ENCODE measurements at places on chromosomes 13 and 19.

- no peak for DNase-seq
Observed at GRCh38 chr19:17468302-17469091, 1.8 kb upstream of the SLC27A1 start.

DNA sequence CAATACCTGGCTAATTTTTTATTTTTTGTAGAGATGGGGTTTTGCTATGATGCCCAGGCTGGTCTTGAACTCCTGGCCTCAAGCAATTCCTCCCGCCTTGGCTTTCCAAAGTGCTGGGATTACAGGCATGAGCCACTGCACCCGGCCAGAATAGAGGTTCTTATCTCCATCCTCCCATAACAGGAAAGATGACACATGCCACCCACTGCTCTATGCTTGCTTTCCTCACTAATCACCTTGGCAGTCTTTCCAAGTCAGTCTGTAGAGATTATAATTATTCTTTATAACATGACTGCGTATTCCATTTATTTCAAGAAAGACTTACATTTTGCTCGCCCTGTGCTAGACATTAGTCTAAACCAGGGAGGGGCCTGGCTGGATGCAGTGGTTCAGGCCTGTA, 6.7 kb downstream of the VAV1 start:
- no peak for DNase-seq

- no peak for DNase-seq
Observed at GRCh38 chr13:111051041-111051725, 63.9 kb upstream of the ARHGEF7 start.

GRCh38 chr13:59677966-59678814, 485.5 kb downstream of the DIAPH3 start:
- no peak for DNase-seq

DNA sequence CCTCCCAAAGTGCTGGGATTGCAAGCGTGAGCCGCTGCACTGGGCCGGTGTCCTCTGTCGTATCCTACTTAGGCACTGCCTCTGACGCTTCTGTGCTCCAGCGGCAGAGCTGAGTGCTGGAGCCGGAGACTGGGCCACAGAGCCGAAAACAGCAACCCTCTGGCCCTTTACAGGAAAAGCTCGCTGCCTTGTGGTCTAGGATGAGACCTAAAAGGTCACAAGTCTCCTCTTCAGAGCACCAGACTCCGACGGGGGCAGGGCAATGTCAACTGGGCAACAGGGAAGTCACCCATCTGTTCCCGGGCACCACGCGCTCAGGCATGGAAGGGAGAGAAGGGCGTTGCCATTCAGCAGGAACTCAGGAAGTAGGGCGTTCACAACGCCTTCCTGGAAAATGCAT, 91.7 kb downstream of the GADD45B start:
- DNase-seq, result no peak

- no peak for DNase-seq
Observed at GRCh38 chr19:44819246-44819832, 10.4 kb downstream of the BCAM start.

- no peak for DNase-seq
Observed at GRCh38 chr13:36445278-36445677, 13.0 kb downstream of the CCNA1 start.

GRCh38 chr19:47247308-47247990, 8.9 kb upstream of the CCDC9 start:
- DNase-seq, result peak; percentile 48

- DNase-seq, result no peak
Observed at GRCh38 chr13:98584668-98585397, 7.9 kb upstream of the STK24 start.

DNA sequence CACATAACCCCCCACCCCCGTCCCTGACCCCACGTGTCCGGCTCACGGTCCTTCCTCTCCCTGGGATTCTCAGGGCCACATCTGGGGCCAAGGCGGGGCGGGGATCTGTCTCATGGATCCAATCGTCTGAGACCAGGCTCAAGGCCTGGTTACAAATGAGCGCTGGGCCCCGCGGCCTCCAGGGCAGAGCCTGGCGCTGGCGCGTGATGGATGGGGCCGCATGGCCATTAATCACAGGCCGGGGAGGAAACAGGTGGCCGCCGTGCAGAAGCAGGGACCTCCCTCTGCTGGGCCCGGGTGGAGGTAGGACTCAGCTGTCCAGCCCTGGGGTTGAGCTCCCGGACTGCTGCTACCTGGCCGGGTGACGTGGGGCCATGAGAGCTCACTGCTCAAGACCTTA, 5.8 kb upstream of the TLE5 start:
- DNase-seq, result no peak

DNA sequence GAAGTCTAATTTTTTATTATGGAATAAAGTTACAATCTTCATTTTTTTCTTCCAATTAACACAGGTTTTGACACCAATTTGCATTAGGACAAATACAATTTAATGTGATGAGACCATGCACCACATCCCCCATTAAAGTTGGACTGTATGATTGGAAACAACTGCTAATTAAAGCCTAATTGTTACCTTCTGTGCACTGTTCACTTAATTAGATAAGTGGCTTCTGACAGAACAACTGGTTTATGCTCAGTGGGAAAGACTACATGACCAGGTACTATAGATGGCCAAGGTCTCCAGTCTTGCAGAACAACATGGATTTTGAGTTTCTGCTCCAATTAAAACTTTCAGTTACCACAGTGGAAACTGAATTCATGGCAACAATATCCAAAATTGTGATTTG, 198.1 kb downstream of the FGF14 start:
- no peak for DNase-seq

DNA sequence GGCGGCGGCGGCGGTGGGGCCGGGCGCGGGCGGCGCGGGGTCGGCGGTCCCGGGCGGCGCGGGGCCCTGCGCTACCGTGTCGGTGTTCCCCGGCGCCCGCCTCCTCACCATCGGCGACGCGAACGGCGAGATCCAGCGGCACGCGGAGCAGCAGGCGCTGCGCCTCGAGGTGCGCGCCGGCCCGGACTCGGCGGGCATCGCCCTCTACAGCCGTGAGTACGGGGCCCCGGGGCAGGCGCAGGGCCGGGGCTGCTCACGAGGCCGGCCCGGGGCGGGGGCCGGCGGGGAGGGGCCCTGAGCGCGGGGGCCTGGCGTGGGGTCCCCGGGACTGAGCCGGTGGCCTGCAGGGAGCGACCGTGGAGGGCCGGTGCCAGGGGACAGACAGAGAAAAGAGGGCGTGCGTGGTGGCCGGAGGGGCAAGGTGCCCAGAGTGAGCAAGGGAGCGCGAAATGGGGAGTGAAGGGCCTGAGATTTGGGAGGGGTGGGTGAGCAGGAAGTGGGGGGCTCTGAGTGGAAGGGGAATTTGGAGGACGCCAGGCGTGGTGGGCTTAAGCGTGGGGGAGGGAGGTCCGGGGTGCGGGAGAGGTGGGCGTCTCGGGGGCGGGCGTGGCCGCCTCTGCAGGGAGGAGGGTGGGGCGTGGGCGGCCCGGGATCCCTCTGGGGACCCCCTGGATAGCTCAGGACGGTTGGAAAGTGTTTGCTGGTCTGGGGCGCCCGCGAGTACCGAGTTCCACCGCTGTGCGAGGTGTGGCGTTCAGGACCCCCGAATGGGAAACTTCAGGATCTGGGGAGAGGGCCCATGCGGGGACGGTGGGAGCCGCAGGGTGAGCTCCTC, 575 bp downstream of the CARM1 start:
- DNase-seq, result peak; percentile 19

- DNase-seq, result peak; percentile 39
Observed at GRCh38 chr19:50639121-50640112, at the start of gene SYT3. SYT3 (minus strand) TSS chr19:50639881; CDS start chr19:50637411, 2,470 bp downstream.

- DNase-seq, result no peak
Observed at GRCh38 chr13:49516467-49516866, 20.7 kb downstream of the PHF11 start.

DNA sequence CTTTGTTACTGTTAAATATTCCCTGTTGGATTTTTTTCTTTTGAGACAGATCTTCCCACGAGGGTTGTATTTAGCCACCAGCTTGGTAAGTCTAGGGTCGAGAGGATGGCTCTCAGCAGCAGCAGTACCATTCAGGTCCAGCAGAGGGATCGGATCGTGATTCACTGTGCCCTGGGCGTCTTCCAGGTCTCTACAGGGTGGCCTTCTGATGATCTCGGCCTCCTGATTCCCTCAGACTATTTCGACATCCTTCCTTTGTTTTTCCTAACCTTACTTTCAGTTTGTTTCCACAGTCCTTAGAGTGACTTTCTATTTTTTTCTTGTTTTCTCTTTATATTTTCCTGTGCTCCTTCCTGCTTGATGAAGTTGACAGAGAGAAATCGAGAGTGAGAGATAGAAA, 1436.9 kb downstream of the UQCRFS1 start:
- DNase-seq, result no peak
